Stimulated activated CD8-positive, alpha-beta memory T cell treated with anti-CD3 and anti-CD28 coated beads, Interleukin-12 subunit alpha, Interleukin-12 subunit beta, amount 100 ng/mL, for 4 hours (primary cell): ENCODE measurements at places on chromosomes 5 and 9.

DNA sequence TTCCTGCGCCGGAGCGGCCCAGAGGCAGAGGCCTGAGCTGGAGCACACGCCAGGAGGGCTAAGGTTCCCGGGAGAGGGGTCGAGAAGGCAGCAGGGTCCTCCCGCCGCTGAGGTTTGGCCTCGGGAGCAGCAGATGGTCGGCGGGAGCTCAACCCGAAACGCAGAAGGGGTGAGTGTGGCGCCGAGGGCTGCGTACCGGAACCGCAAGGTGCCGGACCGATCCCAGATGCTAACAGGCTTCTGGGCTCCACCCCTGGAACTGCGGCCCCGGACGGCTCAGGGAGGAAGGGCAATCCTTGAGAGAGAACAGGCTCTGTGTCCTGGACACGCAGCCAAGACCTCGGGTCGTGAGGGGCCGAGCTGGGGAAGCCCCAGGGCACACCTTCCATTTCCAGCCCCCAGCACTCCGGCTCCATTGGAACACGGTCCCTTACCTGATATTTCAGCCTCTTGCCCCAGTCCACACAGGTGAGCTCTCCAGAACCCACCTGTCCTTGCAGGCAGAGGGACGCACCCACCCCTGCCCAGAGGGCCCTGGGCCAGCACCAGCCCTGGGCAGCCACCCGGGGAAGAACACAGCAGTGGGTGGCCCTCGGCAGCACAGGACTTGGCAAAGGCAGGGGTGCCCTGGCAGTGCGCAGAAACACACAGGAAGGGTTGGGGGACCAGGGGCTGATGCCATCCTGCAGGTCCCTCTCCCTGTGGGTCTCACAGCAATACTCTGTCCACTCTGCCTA, 1.4 kb downstream of the LHX3 start:
- DNase-seq = no peak

DNA sequence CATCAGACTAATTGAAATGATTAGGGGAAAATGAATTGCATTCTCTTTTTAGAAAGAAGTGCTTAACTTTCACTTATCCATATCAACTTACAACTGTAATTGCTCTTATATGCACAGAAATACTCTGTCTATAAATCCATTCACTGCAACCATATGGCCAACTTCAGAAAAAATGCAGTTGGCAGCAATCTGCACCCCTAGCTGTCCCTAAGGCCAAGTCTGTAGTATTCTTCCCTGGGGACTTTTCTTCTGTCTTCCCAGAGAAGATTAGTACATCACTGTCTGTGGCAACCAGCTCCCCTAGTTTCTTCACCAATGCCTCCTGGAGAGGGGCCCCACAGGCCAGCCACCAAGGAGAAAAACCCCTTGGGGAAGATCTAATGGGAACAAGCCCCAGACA, 45.4 kb downstream of the ABCA1 start:
- DNase-seq = no peak

DNA sequence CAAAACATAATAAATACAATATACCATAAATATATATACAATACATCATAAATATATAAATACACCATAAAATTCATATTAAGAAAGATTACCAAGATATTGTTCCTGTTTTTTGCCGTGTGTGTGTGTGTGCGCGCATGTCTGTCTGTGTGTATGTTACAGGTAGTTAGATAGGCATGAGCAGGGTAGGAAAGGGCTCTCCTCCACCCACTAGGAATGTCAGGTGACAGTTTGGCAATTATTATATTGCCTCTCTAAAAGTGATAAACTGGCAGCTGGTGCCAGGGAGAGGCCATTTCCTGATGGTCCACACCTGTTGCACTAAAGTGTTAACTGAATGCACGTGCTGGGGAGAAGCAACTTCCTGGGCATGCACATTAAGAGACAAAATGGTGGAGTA, 232.8 kb downstream of the ADAMTS6 start:
- DNase-seq = no peak

GRCh38 chr5:142000704-142001484, 11.9 kb downstream of the GNPDA1 start:
- no peak for DNase-seq

- DNase-seq = no peak
These were observed 94.1 kb downstream of the SUSD1 start for GRCh38 chr9:112080831-112081542.
